NK-92 treated with Interleukin-12 subunit alpha and Interleukin-12 subunit beta, amount 100 ng/mL, for 24 hours (cell line): ENCODE measurements at places on chromosomes 13 and 19.

DNA sequence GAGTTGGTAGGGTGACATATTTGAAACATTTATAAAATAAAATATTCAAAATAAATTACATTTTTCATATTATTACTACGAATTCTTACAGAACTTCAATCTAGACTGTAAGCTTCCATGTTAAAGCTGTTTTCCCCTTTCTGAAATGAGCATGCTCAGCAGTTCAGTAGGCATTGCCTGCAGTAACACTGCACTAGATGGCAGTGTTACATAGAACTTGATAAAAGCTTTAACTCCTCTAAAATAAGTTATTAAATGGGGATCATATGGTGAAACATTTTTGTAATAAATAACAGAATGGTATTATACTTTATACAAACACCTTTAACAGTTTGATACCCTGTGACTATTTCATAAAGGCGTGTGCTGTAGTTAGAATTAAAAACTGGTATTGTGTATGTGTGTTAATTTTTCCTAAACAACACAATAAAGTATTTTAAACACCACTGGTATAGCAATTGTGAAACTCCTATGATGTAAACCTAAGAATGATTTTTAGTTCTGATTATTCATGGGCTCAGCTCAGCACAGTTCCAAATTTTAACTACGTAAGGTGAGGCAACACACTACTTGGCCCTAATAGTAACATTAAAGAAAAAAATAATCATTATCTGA lies 11.6 kb upstream of the GPR18 start:
- DNase-seq, result no peak

DNA sequence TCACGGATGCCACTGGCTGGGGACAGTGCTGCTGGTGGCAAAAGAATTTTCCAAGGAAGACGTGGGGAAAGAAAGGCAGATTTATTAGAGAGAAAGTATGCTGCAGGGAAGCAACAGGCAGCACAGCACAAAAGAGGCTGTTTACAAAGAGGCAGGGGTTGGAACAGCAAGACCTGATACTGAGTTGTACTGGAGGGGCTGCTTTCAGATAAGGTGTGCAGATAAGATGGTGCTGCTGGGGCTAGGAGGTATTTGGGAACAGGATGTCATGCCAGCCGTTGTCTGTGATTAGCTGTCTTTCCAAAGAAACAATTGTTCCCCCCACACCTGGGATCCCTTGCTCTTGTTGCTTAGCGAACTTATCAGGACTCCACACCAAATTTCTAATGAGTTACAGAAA lies 2023.3 kb upstream of the PCDH20 start:
- DNase-seq, result no peak

DNA sequence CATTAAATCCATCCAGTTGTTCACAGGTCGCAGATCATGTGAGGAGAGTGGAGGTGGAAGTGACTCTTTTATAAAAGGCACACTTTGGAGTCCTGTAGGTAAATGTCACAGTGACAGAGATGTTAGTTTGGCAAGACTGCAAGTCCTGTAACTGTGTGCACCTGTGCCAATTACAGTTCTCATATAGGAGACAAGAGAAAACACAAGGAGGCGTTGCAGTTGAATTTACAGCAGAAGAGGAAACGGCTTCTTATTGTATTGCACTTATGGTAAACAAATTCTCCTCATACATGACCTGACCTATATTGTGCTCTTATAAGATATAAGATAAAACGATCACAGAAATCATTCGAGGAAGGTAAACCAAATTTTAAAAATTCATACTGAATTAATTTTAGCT lies 732.8 kb upstream of the SLC10A2 start:
- DNase-seq, result no peak

GRCh38 chr19:30690935-30691818 lies 319.0 kb downstream of the ZNF536 start:
- DNase-seq, result no peak

DNA sequence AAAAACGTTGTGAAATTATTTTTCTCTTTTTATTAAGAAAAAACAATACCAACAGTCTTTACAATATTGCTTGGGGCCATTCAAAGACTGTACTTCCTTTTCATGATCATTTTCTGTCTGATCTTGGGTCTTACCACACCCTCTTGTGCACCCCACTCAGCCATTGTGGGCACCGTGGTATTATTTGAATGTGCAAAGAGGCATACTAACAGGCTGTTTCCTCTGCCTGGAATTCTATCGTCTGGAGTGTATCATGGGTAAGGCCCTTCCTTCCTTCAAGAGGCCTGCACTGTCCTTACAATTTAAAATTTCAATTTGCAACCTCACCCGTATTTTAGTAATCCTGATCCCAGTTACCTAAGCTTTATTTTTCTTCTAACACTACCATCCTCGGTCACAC lies 76.5 kb downstream of the FGF14 start:
- no peak for DNase-seq

- DNase-seq, result no peak
These were observed 260.4 kb downstream of the MAB21L1 start for GRCh38 chr13:35216131-35216530.

GRCh38 chr19:16309643-16310042 lies 15.0 kb upstream of the KLF2 start:
- DNase-seq, result no peak
